ENCODE measurements at places on chromosomes 1 and 21. TPM values are rescaled to one million over a fixed set of nuclear protein-coding genes. Genes with fewer than 3 reads are reported as not detected.

- H3K36me3 ChIP-seq = no peaks in the 10 kb centered on the region
- H3K27me3 ChIP-seq = no peaks in the 10 kb centered on the region
- no peak overlapping the region for H3K4me3 ChIP-seq
- DNase-seq = no peak
Observed at GRCh38 chr1:71625004-71625403, 544.2 kb upstream of the ZRANB2 start.

The GBP2 gene
- total RNA-seq = 78.2 TPM

The ALDH4A1 gene
- 10.8 TPM for total RNA-seq

The KRTAP19-1 gene
- total RNA-seq = not detected
